GM10248 (cell line): ENCODE measurements at places on chromosomes 3 and 15.

- DNase-seq: peak; percentile 33
Measured at GRCh38 chr3:179072100-179072438, 460 bp upstream of the ZMAT3 start.

DNA sequence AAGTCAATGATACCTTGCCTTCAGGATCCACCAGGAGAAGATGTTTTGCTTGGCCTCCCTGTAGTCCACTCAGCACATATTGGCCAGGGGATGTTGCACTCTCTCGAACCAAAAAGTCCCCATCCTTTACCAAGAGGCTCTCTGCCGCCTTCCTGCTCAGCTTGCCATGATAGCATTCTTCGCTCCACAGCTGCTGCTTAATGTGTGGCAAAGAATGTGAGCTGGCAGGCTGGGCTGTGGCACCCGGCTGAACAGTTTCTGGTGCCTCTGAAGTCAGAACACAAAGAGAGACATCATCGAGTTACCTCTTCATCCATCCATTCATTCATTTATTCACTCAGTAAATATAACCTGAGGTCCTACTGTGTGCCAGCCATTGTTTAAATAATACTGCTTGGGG, 23.9 kb upstream of the CEP152 start:
- no peak for DNase-seq

DNA sequence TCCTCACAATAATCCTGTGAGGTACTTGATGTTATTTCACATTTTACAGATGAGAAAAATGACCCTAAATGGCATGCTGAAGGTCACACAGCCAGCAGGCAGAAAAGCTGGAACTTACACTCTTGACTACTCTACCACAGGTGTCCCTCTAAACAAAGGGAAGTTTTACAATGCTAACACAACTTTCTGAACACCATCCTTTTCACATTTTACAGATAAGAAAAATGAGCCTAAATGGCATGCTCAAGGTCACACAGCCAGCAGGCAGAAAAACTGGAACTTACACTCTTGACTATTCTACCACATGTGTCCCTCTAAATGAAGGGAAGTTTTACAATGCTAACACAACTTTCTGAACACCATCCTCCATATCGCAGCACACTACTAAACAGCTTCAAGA, 35.6 kb downstream of the TMCC1 start:
- DNase-seq: no peak

DNA sequence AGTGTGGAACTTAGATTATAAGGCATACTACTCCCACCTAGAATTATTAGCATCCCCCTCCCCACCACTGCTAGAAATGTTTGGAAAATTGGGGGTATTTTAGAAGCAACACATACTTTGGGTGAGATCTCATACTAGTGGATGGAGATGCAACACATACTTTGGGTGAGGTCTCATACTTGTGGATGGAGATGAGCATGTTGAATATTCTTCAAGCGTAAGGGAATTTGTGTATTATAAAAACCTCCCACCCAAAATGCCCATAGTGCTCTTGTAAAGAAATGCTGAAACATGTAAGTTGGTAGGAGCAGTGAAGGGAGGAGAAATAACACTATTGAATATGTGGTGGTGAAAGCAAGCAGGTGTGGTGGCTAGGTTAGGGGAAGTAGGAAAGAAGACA, 124.0 kb upstream of the EPHA3 start:
- DNase-seq: no peak

DNA sequence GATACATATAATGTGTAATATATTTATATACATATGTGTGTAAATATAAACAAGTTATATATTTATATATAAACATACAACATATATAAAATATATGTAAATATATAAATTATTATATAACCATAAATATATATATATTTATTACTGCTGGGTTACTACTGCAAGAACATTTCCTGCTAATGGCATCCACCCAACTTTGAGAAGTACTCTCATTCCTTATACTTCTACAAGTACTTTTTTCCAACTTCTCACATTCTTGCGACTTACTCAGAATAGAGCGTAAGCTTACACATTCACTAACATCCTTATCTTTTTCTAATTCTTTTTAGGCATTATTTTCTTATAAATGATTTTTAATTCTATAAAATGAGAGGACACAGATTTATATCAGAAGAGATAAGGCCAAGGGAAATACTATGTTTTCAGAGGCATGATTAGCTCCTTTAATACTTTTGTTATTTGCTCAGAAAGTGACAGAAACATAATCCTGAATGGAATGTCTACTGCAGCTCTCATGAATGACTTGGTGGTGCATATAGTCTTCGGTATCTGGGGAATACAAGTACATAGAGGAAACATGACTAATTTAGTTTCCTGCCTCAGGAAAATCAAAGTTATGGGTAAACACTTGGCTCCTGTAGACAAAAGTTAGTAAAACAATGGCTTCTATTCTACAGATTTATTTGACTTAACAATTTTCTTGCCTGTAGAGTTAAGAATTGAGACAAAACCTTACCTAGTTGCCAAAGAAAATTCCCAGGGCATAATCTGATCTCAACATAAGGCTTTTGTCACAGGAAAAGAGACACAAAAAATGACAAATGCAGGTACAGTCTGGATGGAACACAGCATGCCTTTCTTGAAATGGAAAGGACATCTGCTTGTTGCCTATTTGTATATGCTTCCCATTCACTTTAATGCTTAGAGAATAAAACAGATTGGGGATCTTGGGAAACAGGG, 453.9 kb downstream of the SQOR start:
- DNase-seq: no peak

GRCh38 chr3:140391061-140391460, 286.8 kb upstream of the TRIM42 start:
- no peak for DNase-seq

GRCh38 chr3:198071602-198072287, 111.7 kb downstream of the LMLN start:
- peak; percentile 20 for DNase-seq

GRCh38 chr3:126857928-126858327, 125.0 kb upstream of the PLXNA1 start:
- no peak for DNase-seq

DNA sequence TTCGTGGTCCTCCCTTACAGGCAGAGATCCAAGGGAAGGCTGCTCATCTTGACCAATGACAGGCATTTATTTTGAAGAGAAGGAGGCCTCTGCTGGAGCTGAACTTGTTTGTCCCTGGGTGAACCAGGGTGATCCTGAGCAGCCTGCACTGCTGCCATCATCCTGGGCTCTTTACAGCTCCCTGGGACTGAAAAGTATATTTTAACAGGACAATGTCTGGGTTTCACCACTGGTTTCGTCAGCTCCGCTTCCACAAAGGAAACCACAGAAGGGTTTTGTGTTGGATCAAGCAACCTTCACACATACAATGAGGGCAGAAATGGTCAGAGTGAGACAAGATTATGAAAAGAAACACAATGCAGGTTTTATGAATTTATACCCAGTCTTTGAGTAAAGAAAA, 400.7 kb upstream of the TPM1 start:
- no peak for DNase-seq

- peak; percentile 53 for DNase-seq
Measured at GRCh38 chr3:160027541-160028195, 39.0 kb downstream of the IL12A start.

- no peak for DNase-seq
Measured at GRCh38 chr15:34760909-34761308, 6.1 kb upstream of the GJD2 start.

GRCh38 chr15:101178931-101179330, 72.9 kb downstream of the CHSY1 start:
- DNase-seq: no peak

- no peak for DNase-seq
Measured at GRCh38 chr3:168061332-168061996, 34.3 kb downstream of the GOLIM4 start.

DNA sequence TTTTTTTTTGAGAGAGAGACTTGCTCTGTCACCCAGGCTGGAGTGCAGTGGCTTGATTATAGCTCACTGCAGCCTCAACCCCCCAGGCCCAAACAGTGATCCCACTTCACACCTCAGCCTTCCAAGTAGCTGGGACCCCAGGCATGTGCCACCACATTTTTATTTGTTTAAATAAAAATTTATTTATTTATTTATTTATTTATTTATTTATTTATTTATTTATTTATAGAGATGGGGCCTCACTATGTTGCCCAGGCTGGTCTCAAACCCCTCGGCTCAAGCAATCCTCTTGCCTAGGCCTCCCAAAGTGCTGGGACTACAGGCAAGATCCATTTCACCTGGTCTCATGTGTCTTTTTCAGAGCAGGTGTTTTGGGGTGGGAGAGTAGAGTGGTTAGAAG, 15.5 kb downstream of the CAPN3 start:
- DNase-seq: no peak

GRCh38 chr3:38588995-38589937, 60.2 kb downstream of the SCN5A start:
- no peak for DNase-seq

DNA sequence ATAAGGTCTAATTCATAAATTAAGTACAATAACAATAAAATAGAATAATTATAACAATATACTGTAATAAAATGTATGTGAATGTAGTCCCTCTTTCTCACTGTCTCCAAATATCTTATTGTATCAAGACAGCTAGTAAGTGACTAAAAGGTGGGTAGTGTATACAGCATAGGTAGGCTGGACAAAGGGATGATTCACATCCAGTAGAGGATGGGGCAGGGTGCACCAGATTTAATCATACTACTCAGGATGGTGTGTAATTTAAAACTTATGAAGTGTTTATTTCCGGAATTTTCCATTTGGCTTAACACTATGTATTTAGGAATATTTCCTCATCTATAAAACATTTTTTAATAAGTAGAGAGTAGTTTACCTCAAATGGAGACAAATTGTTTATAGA, 876.1 kb upstream of the CADM2 start:
- no peak for DNase-seq

DNA sequence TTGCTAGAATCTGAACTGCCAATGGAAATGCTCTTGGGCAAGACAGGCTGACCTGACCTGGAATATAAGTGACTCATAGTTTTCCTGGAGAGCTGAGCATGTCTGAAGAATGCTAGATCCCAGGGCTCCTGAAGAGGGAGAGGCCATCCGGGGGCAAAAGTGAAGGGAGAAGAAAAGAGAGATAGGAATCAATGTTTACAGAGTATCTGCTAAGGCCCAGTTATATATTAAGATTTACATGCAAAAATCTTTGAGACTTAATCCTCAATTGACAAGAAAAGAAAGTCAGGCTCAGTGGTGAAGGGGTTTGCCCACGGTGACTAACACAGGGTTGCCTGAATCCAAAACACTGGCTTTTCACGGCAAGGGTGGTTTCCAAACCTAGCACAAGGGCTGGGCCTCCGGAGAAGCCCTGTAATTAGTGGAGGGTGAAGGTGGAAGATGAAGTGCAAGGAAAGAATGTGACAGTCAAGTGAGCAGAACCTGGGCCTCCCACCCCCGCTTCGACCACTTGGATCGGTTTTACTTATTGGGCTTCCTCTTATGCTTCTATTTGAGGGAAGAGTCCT, 91.7 kb upstream of the FGF12 start:
- DNase-seq: no peak

GRCh38 chr3:46903341-46904302, 26.1 kb downstream of the PTH1R start:
- no peak for DNase-seq

DNA sequence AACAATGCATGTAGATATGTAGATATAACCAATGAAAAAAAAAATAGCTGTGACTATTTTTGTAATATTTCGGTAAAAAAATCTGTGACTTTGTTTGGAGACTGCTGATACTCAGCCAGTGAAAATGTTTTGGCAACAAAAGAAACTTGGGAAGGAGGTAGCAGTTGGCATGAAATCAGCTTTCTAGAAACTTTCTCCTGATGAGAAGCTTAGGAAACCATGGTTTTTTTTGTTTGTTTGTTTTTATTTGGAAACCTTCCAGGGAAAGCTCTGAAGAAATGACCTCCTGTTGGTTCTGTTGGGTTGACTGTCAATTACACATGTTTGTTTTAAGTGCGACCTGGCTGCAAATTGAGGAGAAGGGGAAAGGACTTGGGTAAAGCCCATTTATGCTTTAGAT, 445.9 kb downstream of the UNC13C start:
- DNase-seq: no peak

GRCh38 chr3:29282427-29283230, 1.8 kb downstream of the RBMS3 start:
- no peak for DNase-seq

- DNase-seq: peak; percentile 44
Measured at GRCh38 chr15:71448688-71449114, 333.4 kb downstream of the THSD4 start.

GRCh38 chr3:125006291-125006731, 49.5 kb downstream of the HEG1 start:
- no peak for DNase-seq

DNA sequence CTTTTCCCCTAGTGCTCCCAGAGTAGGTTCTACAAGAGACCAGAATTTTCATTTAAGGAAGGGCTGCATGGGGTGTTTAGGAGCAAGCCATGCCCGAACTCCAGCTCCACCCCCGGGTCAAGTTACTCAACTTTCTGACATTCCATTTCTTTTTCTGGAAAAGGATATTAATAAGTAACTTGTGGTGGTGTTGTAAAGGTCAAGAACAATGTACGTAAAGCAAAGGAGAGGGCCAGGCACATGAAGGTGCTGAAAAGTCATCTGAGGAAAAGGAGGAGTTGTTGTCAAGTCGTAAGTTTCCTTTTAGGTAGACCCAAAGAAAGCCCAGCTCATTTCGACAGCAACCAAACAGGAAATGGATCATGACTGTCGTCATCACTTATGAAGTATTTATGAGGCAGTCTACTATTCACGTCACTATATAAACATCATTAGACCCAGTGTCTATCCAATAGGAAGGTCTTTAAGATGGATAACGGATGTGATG, 319.6 kb upstream of the IL12A start:
- no peak for DNase-seq

DNA sequence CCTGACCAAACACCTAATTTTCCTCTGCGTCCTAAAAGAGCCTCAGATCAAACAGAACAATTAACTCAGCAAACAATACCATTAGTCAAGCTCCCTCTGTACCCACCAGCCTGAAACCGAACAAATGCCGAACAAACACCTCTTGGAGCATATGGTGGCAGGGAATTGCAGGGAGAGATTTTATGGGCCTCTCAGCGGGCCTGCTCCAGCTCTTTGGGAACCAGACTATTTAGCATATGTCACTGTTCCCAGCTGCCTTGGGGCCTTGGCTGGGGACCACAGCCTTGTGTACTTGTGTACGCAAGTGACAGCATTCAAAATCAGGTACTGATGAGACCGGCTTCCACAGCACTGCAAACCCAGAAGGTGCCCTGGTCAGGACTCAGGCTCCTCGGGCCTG, 388.8 kb upstream of the PPP2R3A start:
- DNase-seq: no peak

GRCh38 chr3:16509721-16510619, 3.5 kb downstream of the RFTN1 start:
- peak; percentile 38 for DNase-seq

- no peak for DNase-seq
Measured at GRCh38 chr3:71075494-71075893, 508.0 kb downstream of the FOXP1 start.

- DNase-seq: no peak
Measured at GRCh38 chr3:70040386-70040785, 40.9 kb downstream of the SAMMSON start.

DNA sequence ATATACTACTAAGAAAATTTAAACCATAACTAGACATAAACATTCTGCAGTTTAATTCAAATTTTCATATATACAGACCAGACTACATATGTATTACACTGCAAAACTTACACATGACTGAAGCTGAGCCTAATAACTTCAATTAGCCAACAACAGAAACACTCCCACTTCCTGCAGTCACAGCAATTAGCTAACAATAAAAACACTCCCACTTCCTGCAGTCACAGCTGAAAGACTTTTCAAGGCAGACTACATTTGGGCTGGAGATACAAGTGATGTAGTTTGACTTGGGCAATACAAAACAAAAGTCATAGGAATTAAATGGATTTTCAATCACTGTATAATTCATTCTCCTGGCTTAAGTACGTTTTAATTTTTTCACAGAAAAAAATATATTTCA, 10.3 kb downstream of the TM2D3 start:
- DNase-seq: no peak
